ENCODE measurements at places on chromosomes 2 and 18. TPM values are rescaled to one million over a fixed set of nuclear protein-coding genes. Genes with fewer than 3 reads are reported as not detected.

- H3K4me3 ChIP-seq: no peak overlapping the region
- no peak overlapping the region for H3K27ac ChIP-seq
Observed at GRCh38 chr2:16279201-16279570, 338.8 kb downstream of the MYCN start.

- no peak for DNase-seq
- no peaks in the 10 kb centered on the region for H3K27me3 ChIP-seq
- no peak overlapping the region for H3K4me3 ChIP-seq
Observed at GRCh38 chr2:199101487-199101886, 356.3 kb downstream of the SATB2 start.

DNA sequence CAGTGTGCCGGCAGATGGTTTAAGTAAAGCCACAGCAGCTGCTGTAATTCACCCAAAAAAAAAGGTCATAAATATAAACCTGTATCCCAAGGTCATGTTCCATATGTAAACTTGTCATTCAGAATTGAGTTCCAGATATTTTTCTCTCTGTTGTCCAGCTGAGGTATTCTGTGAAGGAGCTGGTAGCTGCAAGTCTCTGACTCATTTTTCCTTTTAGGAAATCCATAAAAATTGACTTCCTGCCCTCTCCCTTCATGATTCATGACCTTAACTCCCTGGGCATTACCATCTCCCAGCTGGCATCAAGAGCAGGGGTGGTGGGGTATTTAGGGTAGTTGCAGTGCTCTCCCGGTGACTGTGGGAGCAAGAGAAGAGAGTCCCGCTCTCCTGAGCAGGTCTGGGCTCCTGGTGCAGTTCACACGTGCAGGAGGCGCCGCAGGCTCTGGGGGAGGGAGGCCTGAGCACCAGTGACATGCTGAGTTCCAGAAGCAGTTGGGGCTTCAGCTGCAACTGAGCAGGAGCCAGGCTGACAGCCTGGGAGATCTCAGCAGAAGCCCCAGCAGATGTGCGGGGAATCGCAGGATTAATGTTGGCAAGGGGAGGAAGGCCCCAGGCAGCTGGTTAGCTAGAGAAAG, 192.6 kb downstream of the MGAT5 start:
- no peaks in the 10 kb centered on the region for H3K27me3 ChIP-seq
- no peak overlapping the region for H3K27ac ChIP-seq
- no peak for DNase-seq
- no peak overlapping the region for H3K4me3 ChIP-seq

DNA sequence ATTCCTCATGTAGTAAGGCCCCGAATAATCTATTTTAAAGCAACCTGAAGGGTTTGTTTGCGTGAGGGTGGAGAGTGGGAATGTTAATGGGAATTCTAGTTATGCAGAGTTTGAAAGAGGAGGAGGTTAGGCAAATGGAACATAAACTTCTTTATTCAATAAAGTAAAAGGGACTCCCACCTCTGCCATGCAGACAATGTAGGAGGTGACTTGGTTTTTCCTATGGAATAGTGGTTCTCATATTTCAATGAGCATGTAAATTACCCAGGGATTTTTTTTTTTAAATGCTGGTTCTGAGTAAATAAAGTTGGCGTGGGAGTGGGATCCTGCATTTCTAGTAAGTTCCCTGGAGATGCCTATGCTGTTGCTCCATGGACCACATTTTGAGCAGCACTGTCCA, 367.9 kb downstream of the THSD7B start:
- no peak overlapping the region for H3K27ac ChIP-seq
- no peaks in the 10 kb centered on the region for H3K4me1 ChIP-seq
- peaks cover 6% of the 10 kb centered on the region for H3K36me3 ChIP-seq
- H3K27me3 ChIP-seq: no peaks in the 10 kb centered on the region
- H3K4me3 ChIP-seq: no peak overlapping the region
- DNase-seq: no peak

DNA sequence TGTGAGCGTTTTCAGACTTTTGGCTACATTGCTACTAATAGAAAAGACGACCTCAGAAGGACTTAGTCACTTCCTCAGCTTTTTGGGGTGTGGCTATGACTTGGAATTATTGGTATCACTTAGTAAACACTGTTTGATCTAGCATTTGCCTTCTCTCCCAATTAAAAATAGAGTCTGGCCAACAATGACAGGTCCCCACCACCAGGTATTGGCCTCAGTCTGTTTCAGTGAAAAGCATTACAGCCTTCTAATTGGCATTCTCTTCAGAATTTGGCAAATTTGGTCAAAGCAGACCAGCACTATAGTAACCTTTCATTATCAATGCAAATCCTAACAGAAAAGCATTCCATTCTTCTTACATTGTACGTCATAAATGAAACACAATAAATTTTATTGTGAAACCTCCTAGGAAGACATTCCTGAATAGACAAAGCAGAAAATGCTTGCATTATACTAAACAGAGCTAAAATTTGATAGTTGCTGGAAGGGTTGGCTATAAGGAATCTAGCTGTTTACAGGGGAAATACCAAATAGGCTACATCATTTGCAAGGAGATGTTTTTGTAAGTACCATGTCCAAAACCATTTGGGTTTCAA, 613.9 kb downstream of the IRS1 start:
- H3K27me3 ChIP-seq: no peaks in the 10 kb centered on the region
- no peaks in the 10 kb centered on the region for H3K36me3 ChIP-seq
- H3K4me1 ChIP-seq: no peaks in the 10 kb centered on the region
- H3K27ac ChIP-seq: no peak overlapping the region
- no peak overlapping the region for H3K4me3 ChIP-seq

DNA sequence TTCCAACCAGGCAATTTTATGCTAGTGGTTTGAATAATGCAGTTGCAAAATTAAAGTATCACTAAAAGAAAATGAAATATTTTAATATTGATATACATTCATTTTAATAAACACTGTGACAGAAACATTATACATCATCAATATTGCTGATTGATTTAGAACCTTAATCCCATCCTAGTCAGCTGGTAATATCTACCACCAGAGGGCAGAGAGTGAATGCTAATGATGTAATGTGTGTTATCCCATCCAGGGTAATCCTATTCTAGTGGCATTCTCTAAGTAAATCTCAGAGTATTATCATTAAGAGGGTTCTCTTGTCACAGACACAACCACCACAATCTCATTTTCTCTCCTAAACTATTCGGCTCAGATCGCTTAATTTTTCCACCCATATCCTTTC, 477.4 kb downstream of the CPS1 start:
- H3K36me3 ChIP-seq: no peaks in the 10 kb centered on the region
- H3K27ac ChIP-seq: no peak overlapping the region
- no peak overlapping the region for H3K4me3 ChIP-seq
- H3K4me1 ChIP-seq: no peaks in the 10 kb centered on the region
- DNase-seq: no peak
- H3K27me3 ChIP-seq: no peaks in the 10 kb centered on the region

DNA sequence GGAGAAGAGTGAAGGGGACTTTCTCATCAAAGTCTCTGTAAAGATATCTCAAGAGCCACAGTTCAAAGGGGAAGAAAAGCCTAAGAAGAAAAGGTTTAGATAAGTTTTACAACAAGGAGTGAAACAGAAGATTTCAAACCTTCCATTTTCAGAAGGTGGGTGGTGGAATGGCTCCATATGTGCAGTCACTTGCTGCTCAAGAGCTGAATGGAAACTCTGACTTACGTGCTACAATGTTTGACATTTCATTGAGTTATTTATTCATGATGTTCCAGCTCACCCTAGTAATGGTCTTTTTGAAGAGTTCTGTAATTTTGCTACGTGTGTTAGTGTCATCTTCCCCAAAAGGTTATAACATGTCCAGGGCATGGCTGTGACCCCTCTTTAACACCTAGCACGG, 21.7 kb downstream of the LCT start:
- H3K4me1 ChIP-seq: no peaks in the 10 kb centered on the region
- no peak for DNase-seq
- H3K27ac ChIP-seq: no peak overlapping the region
- H3K36me3 ChIP-seq: no peaks in the 10 kb centered on the region

Gene CTNNA2
- 4.5 TPM for total RNA-seq
